ENCODE measurements at places on chromosomes 1 and 21. TPM values are rescaled to one million over a fixed set of nuclear protein-coding genes. Genes with fewer than 3 reads are reported as not detected.

The MMEL1 gene
- 0.46 TPM for total RNA-seq

The ELF3 gene
- total RNA-seq: 126 TPM

DNA sequence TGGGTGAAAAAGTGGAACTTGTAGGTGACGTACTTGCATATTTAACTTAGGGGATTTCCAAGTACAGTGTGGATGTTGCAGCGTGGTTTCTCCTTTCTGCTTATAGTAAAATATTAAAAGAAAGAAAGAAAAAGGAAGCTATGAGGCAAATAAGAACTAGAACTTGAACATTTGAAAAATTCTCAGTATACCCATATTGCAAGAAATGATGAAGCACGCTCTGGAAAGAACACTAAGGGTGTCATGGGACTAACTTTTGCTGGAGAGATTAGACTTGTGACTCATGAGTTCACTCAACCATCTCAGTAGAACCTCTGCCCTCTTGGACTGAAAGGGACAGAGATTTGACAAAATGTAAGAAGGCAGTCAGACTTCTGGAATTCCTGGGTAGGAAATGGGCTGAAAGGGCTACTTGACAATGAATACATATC is 704.5 kb upstream of the ADGRL4 start:
- no peak for DNase-seq

DNA sequence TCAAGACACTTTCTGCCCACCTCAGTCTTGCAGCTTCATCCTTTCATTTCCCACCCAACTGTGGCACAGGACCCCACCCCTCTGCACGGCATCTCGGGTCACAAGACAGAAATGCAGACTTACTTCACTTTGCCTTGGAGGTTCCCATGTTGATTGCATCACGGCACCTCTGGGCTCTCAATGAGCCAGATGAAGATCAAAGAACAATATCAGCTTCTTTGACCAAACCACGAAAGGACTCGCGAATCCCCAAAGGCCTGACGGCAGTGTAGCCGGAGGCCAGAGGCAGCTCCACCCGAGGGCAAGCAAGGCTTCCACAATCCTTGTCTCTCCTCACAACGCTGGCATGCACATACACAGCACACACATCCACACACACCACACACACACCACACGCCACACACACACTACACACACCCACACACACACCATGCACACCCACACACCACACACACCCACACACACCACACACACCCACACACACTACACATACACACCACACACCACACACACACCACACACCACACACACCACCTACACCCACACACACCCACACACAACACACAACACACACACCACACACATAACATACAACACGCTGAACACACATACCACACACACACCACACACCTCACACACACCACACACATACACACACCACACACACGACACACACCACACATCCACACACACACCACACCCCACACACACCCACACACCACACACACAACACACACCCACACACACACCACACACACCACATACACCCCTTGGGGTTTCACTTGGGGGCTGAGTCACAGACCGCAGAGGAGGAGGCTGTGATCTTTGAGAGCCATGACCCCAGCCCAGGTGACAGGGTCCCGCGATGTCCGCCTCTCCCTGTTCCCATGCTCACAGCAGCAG is 35.8 kb downstream of the UBASH3A start:
- no peak for DNase-seq

DNA sequence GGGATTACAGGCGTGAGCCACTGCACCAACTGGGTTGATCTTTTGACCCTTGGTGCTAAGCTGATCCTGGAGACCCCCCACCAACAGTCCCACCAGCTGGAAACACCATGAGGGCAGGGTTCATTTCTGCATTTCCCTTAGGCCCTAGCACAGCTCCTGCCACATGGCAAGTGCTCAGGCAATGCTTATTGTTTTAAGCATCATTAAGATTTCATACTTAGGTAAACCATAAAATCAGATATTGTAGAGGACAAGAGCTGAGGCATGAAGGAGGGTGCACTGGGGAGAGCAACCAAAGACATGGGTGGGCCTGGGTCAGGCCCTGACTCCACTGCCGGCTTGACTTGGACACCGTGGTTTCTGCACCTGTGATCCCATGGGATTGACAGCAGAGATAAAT is 17.7 kb downstream of the CHIT1 start:
- no peak for DNase-seq

DNA sequence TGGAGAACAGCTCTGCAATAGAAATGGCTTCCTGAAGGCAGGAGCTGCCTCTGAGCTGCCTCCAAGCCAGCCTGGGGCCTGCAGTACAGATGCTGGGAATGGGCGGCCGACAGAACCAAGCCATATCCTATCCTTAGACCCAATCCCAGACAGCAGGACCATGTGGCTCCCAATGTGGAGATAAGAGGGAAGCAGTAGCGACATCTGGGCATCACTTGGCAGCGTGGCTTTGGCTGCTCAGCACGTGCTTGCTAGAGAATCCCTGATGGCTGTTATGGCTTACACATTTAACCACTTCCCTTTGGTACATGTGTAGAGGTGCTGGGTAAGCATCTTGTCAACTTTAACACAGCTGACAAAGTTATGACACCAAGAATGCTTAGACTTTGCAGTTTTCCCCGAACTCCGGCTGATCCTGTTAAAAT is 87.7 kb downstream of the MAN1C1 start:
- no peak for DNase-seq

DNA sequence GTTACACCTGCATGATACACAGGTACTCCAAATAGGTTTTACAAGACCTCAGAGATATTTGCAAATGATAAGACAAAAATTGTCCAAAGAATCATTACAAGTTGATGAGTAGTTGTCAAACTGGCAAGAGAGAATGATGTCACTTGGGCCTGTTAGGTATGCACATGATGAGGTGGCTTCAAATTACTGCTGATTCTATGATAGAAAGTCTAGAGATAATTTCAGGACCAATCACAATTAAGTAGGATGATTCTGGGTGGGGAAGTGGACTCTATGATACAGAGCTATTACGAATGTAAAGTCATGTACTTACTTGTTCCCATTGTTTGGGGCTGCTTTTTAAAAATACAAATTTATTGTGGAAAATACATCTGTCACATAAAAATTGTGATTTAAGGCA is 5.2 kb upstream of the SPRR1B start:
- DNase-seq: no peak

- DNase-seq: no peak
Measured at GRCh38 chr1:28893403-28894102, 20.8 kb upstream of the EPB41 start.

DNA sequence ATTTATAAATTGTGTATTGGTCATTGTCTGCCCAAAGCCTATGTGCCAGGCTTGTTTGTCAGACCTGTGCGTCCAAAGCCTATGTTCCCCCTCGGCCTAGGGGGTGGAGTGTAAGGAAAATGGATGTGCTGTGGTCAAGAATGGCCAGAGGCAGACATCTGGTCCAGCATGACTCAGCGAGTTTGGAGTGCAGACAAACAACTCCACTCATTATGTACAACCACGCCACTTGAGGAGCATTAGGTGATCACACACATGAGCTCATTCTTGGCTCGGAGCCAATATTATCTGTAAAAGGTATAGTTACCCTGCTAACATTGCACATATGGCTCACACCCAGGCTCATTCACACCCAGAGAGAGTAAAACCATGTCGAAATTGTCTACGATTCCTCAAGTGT is 1047.6 kb upstream of the ADGRL4 start:
- DNase-seq: no peak

GRCh38 chr21:43333298-43334062 is 93.5 kb downstream of the SIK1 start:
- no peak for DNase-seq

GRCh38 chr21:39612233-39613040 is at the start of gene B3GALT5:
Gene B3GALT5, plus strand, starts transcription at chr21:39612940. Its CDS starts 47,620 bp downstream, at chr21:39660560.
- no peak for DNase-seq

DNA sequence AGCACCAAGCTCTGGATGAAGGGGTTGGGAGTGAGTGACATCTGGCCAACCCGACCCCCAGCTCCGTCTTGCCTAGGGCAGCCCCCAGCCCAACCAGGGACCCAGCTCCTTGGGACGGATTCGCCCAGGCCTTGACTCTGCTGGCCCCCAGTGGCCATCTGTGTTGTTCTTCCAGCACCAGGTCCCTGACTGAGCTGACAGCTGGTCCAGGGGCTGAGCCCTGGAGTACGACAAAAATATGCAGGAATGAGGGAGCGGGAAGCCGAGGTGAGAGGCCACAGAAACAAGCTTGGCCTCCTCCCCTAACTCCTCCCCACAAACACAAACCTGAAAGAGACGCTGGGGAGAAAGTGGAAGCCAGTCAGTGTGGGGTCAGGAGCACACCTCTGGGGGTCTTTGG is 55.0 kb upstream of the PAX7 start:
- DNase-seq: no peak

GRCh38 chr1:182351790-182352364 is 39.7 kb downstream of the GLUL start:
- no peak for DNase-seq

DNA sequence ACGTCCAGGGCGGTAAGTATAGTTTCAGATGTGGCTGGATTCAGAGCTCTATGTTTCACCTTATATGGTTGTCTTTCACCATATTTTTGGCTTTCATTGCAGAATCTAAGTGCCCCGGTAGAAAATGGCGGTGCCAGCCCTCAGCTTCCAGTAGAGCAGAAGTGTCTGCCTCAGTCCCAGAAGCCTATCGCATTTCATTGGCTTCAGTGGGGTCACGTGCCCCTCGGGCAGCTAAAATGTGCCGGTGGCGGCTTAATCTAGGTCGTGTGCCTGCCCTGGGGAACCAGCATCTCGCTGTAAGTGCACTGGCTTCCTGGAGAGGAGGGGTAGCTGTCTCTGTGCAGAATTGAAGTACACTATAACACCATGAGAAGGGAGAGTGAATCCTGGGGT is 107.4 kb upstream of the MAGI3 start:
- no peak for DNase-seq

All from Panc1 (cell line).